ENCODE measurements at places on chromosomes 5 and 9.

DNA sequence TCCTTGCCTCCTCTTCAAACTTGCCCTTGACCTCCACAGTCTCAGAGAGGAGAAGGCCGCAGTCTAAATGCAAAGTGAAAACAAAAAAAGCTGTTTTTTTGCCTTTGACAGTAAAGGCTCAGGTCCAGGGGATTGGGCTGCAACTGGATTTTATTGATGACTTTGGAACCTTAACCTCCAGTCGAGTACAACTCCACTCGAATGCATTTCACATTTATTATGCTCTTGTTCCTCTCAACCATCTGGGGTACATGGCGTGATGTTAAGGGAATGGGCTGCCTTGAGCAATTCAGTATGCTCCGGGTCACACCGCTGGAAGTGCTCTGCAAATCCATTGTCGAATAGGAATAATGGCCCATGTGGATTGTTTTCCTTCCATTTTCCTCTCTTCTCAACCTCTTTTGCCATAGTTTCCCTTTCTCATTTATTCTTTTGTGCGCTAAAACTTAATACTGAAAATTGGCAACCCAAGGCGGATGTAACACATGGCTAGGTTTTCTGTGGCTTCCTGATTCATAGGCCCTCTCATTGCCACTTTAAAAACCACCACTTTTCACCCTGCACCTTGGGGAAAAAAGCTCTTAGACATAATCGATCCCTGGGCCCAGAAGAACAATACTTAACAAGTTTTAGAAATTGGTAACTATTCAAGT lies 34.3 kb downstream of the ITK start:
- no peak for DNase-seq

- no peak for DNase-seq
These were observed 186.1 kb downstream of the SMC2 start for GRCh38 chr9:104280178-104280560.

DNA sequence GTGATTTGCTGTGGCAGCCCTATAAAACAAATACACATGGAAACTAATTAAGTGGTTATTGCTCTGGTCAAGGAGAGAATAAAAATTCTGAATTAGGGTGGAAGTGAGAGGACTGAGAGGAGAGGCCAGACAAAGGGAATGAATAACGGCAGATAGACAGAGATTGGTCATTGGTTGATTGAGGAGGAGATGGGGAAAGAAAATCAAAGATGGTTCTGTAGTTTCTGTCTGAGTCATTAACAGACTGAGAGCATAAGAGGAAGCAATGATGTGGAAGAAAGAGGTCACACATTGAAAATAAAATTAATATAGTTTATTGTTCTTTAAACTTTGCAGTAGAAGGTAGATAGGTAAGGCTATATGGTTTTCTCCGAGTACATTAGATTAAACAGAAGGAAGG lies 469.8 kb downstream of the ACTL7B start:
- no peak for DNase-seq

GRCh38 chr5:69281114-69281513 lies 46.4 kb downstream of the CDK7 start:
- no peak for DNase-seq

DNA sequence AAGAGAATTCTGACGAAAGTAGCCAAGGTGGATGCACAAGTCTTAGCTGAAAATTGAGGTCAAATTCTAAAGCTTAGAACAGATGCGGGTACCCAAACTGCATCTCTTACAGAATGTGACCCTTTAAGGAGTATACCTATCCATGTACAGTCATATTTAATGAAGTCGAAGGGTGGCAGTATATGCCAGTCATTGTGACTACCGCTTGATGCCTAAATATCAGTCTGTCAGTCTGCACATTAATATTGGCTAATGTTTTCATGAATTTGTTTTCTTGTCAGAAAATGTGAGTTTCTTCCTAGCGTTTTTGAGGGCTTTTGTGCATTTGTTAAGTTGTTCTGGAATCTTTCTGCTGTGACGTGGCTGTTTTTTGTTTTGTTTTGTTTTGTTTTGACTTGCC lies 264.5 kb upstream of the ELAVL2 start:
- DNase-seq: no peak

DNA sequence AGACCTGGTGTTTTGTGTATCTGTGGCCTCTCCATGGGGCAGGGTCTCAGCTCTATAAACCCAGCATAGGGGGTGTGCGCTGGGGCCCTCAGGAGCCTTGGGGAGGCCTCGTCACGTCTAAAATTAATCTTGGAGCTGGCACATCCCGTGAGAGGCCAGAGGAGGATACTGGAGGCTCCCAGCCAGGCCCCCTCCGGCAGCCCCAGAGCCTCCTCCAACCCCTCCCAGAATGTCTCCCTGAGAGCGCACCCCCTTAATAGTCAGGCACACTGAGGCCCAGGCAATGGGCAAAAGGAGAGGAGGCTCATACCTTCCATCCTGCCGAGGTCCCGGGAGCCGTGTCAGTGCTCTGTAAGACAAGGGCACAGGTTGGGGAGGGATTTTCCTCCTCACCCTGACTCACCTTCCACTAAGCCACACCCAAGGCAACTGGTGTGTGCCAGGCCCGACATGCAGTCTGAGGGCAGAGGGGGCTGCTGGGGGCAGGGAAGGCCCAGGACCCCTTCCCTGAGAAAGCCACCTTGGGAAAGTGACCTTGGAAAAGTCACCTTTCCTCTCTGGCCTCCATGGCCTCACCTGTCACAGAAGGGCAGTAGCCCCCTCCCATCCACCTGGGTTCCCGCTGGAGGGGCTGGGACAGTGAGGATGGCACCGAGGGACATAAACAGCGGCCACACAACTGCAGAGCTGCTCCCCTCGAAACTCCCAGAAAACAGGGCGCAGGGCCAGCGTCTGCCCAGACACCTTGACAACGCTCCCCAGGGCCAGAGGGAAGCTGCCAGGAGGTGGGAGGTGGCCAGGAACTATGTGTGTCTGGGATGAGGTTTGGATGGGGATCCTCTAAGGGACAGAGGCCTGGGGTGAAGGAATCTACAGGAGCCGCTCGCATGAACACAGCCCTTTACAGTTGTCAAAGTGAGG lies 2.9 kb downstream of the AK1 start:
- no peak for DNase-seq

GRCh38 chr9:121498487-121499176 lies 1.0 kb downstream of the GGTA1 start:
- DNase-seq: no peak

DNA sequence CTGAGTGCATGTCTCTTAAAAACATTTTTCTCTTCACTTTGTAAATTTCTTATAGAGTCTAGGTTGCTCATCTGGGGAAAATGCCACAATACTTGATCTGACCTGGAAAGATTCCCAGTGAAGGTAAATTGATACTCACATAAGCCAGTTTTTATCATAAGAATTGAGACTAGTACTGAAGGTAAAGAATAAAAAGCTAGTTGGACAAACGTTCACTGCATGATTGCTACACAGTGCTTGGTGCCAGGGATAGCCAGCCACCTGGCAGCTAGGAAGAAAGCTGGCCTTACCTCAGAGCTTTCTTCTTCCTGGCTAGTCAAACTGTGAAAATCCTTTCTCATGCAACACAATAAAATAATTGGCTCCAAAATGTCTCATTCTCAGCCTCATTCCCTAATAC lies 77.1 kb downstream of the MUSK start:
- no peak for DNase-seq

DNA sequence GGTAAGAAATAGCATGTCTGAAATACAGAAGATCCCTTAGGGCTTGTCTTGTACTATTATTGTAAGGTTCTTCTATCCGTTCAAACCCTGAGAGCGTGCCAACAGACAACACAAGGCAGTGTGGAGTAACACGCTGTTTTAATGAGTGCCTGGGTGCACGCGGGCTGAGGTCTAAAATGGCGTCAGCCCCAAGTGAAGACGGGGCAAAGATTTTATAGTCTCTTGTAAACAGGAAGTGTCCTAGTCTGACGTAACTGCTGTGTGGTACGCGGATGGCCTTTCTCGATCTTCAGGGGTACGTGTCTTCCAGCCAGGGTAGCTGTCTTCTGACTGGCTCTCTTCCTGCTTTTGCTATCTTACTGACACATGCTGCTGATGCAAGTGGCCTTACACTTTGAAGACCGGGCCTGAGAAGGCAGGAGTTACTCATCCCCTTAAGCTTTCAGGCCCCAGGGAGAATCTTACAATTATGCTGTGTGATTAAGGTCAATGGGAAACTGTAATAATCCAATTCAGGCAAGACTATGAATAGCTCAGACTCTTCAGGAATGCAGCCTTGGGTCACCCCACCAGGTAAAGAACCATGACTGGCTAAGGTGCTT lies 1812.0 kb upstream of the CDH9 start:
- no peak for DNase-seq

GRCh38 chr9:116700882-116701865 lies 14.1 kb downstream of the TRIM32 start:
- DNase-seq: no peak

DNA sequence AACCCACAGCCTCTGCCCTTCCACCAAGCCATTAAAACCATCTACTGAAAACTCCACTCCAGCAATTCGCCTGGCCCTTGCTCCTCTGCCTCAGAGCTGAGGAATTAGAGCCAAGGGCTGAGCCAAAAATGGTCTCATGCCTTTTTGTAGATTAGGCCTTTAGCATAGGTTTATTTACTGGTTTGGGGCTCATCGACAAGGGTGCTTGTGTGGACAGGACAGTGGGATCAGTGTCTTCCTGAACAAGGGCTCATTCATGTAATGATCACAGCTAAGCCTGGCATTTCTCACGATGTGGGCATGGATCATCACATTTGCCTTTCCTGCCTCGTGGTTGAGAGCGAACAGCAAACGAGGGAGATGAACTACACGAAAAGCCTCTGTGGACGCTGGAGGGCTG lies 59.2 kb upstream of the PHF24 start:
- no peak for DNase-seq

DNA sequence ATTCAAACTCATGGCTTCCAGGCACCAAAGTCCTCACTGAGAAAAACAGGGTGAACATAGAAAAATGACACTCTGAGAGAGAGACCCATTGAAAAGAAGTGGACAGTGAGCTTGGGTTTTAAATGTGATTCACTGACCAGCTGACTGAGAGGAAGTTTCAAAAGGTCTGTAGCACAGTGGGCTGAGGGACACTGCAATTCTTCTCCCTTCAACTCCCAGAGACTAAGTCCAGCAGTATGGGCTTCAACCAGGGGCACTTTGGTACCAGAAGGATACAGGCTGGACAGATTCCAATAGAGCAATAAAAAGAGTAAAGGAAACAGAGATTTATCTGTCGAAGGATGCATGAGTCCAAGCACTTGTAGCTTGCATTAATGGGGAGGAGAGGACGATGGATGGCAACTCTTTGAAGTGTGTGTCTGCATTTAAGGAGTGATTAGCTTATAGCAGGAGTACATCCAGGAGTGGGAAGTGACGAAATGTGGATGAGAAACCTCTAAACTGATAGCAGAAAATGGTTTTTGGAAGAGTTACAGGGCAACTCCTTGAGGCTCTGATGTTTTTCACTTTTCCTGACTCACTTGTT lies 117.0 kb upstream of the ANKRD55 start:
- DNase-seq: no peak

DNA sequence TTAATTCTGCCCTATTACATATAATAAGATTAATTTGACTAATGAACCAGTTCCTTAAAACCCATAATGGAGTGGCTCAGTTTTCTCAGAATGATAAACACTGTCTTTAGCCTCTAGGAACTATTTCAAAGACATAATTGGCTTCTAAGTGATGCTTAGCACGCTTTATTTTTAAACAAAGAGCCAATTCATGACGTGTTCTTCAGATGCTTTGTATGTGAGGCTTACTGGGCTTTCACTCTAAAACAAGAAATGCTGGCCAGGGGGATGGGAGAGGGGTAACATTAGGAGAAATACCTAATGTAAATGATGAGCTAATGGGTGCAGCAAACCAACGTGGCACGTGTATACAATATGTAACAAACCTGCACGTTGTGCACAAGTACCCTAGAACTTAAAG lies 7.6 kb upstream of the SFXN1 start:
- DNase-seq: no peak

Data from epithelial cell of prostate (primary cell).